ENCODE measurements at places on chromosomes 6 and 20.

GRCh38 chr6:43013097-43013842 is 476 bp downstream of the MEA1 start:
- no peak for DNase-seq

- no peak for DNase-seq
These were observed 12.6 kb upstream of the BNIP5 start for GRCh38 chr6:36349240-36349639.

DNA sequence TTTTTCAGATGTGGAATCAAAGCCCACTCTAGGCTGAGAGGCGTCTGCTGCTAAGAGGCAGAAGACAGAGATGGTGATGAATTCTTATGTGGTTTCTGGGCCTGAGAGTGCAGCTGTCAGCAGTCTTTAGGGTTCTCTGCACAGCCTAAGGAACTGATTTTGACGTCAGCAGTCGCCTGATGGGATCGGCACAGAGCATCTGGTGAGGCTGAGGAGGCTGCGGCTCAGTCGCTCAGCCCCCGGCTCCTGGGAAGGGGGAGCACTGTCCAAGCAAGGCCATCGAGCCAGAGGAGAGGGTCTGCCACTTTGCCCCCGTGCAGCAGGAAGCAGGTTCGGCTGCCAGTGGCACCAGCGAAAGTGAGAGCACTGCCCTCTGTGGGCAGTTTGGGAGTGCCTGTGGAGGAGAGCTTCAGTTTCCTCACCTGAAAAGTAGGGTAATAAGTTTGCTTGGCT is 92.5 kb downstream of the TCP11 start:
- DNase-seq, result no peak

- no peak for DNase-seq
These were observed 38.8 kb downstream of the EZR start for GRCh38 chr6:158780246-158780884.

GRCh38 chr6:21402368-21402767 is 191.2 kb upstream of the SOX4 start:
- DNase-seq, result no peak

GRCh38 chr20:53930651-53931504 is 139.5 kb downstream of the BCAS1 start:
- no peak for DNase-seq

- DNase-seq, result no peak
These were observed 29.7 kb downstream of the DOP1A start for GRCh38 chr6:83097204-83097603.

GRCh38 chr20:31576751-31577150 is 28.3 kb upstream of the ID1 start:
- DNase-seq, result no peak

DNA sequence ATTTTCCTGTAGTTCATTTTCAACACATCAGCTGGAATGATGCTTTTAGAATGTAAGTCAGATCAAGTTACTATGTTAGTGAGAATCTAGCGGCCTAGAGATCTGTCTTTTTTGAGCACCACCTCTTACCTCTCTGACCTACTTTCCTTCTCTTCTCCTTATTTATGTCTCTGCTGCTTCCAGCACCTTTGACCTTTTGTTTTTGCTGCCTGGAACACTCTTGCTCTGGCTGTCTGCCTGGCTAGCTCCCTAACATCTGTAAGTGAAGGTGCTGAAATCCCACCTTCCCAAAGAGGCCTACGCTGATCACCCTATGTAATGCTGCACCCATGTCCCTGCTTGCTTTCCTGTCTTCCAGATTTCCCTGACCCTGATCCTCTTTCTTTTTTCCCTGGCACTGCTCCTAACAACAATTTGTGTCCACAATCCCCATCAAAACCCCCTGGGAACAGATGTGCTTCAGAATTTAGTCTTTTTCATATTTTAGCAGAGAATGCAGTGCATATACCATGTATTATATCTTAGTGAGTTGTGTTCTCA is 87.8 kb downstream of the RFPL4B start:
- DNase-seq, result no peak

DNA sequence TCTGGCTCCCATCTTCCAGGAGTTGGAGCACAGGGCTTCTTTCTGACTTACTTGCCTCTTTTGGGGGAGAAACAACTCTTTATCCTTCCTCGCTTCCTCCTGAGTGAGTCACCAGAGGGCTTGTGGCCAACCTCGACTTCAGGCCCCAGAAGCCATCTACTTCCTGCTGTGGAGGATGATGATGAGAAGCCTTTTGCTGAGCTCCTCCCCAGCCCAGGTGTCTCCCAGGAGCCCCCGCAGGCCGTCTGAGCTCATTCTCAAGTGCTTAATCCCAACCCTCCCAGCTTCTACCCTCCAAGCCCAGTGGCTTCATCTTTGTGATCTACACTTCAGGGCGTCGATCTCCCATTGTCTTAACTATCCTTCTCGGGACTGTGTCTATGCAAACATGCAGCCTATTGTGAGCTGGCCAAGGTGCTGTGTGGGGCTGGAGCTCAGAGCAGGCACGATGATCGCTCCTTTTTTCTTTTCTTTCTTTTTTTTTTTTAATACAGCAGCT is 27.9 kb downstream of the SDCBP2 start:
- no peak for DNase-seq

DNA sequence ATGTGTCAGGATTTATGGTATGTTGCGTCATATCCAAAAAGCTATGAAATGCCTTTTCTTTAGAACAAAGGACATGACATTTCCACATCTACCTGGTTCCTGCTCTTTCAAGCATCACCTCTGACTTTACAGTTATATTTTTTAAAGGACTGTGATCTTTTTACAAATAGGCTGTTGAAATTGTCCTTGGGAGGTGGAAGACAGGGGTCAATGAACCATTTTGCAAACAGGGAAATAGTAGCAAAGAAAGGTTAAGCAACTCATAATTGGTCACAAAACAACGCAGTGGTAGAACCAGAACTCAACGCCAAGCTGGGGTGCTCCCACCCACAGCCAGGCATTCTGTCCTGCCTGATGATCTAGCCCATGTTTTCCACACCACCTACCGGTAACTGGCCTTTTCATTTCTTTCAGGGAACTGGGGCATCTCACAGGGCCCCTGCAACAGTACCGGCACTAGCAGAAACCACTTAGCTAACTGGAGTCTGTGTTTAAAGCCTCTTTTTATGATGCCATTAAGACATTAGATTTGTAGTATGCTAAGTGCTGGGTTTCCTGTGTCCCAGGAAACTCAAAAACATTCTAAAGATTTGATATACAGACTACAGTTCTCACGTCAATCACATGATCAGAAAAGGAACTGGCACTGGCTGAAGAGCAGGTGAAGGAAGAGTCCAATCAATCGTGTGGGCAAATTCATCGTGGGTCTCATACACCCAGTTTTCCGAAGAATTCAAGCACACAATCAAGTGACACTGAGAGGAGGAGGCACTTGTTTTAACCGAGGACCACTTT is 13.9 kb downstream of the ZNF217 start:
- no peak for DNase-seq

- no peak for DNase-seq
These were observed 130.0 kb upstream of the SYNCRIP start for GRCh38 chr6:85772641-85773040.

DNA sequence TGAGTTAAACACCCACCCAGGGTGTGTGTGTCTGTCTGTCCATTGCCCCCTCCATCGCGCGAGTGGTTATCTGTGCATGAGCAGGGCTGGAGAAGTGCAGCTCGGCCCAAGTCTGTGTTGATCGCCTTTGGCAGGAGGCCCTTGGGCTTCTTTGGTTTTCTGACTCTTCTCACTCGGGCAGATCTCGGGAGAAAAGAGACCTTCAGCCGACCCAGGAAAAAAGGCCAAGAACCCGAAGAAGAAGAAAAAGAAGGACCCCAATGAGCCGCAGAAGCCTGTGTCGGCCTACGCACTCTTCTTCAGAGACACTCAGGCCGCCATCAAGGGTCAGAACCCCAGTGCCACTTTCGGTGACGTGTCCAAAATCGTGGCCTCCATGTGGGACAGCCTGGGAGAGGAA is 132.9 kb downstream of the JPH2 start:
- no peak for DNase-seq

GRCh38 chr6:4983322-4983721 is 20.5 kb downstream of the RPP40 start:
- DNase-seq, result no peak

DNA sequence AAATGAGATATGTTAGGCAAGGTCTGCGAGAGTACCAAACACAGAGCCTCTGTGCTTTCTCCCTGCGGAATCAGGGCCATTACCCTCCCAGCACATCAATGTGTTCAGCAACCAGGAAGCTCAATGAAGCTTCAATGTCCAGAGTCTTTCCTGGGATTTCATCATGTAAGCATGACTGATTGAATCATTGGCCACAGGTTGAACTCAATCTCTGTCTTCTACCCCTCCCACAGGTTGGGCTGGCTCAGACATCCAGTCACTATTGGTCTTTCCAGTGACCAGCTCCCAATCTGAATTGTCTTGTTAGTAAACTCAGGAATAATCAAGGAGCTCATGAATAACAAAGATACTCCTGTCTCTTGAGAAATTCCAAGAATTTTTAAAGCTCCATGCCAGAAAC is 2.7 kb upstream of the DTD1 start:
- peak; percentile 86 for DNase-seq

GRCh38 chr6:147579667-147580066 is 71.2 kb downstream of the SAMD5 start:
- DNase-seq, result no peak

GRCh38 chr20:50172347-50173013 is 18.1 kb upstream of the CEBPB start:
- no peak for DNase-seq

DNA sequence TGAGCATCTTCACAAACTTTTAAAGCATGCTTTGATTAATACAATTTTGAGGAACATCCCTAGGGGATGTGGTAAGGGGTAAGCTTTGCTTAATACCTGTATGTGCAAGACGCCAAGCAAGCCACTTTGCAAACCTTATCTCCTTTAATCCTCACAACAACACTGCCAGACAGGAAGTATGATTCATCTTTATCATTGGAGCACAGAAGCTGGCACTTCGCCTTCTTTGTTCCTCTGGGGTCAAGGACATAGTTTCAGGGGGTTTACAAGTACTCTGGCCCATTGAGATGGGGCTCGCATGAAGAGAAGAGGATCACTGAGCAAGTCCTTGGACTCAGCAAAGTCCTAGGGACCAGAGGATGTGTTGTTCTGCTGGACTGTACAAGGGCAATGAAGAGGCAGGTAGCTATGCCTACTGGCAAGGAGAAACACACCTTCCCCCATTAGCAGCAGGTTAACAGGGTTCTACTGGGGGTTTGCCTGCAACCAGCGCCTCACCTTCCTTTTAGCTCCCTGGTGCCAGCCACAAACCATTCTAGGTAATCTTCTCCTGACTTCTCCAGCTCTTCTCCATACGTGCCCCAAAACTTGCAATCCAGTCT is 8.8 kb downstream of the TMEM244 start:
- no peak for DNase-seq

DNA sequence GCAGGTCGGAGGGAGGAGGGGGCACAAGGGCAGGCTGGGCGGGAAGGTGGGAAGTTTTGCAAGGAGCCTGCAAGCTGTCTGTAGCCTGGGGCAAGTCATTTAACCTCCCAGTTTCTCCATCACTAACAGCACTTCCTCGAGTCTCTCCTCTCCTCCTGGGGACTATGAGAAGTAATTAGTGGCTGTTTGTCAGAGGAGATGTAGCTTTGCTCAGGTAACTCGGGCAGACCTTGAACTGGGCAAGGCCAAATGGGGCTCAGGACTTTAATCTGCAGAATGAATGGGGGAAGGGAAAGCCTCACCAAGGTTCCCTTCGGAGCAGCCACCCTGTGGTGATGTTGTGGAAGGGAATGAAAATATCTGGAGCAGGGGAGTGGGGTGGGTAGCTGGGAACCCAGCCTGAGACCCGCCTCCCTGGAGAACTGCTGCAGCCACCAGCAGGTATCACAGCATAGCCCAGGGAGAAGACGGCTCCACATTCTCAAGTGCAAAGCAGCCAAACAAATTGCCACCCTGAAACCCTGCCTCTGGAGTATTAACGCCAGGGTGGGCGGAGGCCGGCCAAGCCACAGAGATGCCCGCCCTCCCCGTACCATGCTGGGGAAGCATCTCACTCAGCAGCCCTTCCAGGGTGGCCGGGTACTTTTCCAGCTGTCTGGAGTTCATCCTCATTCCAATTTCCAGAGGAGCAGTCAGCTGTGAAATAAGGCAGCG is 6.1 kb upstream of the LEMD2 start:
- no peak for DNase-seq

- DNase-seq, result no peak
These were observed 17.4 kb upstream of the FAXC start for GRCh38 chr6:99366852-99367251.

- peak; percentile 78 for DNase-seq
These were observed 4.0 kb upstream of the HEY2 start for GRCh38 chr6:125745281-125746018.

DNA sequence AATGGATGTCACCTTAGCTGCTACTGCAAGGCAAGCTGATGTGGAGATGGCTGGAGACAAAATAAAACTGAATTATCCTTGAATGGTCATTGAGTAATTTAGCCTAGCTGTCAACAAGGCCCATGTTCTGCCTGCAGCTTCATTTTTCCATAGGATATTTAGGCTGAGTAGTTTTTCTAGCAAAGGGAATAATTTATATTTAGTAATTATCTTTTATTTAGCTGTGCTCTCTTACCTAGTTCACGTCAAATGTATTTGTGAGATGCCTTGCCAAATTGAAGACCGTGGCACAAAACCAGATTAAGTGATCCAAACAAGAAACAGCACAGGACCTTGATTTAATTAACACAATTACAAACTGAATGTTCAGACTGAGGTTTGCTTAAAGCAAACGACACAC is 77.4 kb upstream of the CEP162 start:
- DNase-seq, result no peak

DNA sequence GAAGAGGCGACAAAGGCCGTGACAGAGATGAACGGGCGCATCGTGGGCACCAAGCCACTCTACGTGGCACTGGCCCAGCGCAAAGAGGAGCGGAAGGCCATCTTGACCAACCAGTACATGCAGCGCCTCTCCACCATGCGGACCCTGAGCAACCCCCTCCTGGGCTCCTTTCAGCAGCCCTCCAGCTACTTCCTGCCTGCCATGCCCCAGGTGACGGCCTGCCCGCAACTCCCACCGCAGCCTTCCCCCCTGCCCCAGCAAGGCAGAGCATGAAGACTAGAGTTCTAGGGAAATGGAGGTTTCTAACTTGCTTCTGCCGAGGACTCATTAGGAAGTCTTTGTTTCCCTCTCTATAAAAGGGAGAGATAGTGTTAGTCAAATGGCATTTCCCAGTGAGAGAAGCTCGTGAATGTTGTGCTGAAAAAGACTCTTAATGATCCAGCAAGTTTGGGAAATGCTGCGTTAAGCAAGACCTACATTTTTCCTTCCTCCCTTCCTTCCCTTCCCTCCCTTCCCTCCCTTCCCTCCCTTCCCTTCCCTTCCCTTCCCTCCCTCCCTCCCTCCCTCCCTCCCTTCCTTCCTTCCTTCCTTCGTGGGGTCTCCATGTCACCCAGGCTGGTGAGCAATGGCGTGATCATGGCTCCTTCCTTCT is 20.8 kb downstream of the PABPC1L start:
- DNase-seq, result no peak

DNA sequence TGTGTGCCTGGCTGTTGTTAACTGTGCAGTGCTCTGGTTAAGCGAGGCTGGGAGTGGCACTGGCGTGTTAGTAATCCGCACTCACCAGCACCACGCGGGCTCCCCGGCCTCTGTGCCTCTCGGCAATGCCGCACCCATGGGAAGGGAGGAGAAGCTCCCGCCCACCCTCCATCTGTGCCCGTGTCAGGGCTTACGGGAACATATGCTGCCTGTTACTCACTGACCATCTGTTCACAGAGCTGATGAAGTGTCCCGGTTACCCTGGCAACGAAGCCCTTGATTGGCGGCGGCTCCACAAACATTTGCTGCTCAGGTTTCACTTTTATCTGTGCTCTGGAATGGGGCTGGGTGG is 114.7 kb downstream of the PSMB1 start:
- DNase-seq, result peak; percentile 42

- no peak for DNase-seq
These were observed 59.2 kb upstream of the CSE1L start for GRCh38 chr20:48986899-48987298.

All from iPS DF 19.7 (cell line).